Stimulated activated CD4-positive, alpha-beta T cell treated with anti-CD3 and anti-CD28 coated beads, Interleukin-2, amount 100 ng/mL, for 24 hours (primary cell): ENCODE measurements at places on chromosomes 5 and 9.

DNA sequence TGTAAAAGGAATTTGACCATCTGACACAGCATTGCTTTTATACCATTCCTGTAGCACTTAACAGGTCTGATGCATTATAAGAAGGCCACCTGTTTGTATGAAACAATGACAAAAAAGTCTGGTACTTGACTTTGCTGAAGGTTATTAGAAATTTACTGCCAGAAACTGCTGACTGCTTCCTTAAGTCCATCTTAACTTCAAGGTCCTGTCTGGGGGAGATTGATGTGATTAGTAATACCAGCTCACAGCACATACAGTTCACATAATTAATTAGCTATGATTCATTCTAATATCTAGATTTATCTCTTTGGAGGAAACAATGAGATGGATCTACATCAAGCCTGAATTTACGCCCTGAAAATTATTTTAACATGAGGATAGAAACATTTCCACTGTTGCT, 49.6 kb upstream of the TEK start:
- no peak for DNase-seq

GRCh38 chr9:111895996-111896941, at the start of gene UGCG:
Gene UGCG (plus strand): TSS chr9:111896814. CDS start chr9:111897216, 402 bp downstream.
- DNase-seq: peak; percentile 86

GRCh38 chr9:136675477-136676296, 11.6 kb downstream of the AGPAT2 start:
- DNase-seq: no peak

- no peak for DNase-seq
These were observed 16.4 kb downstream of the SMIM3 start for GRCh38 chr5:150794927-150795326.

GRCh38 chr5:56561455-56561854, 253.9 kb upstream of the MAP3K1 start:
- no peak for DNase-seq

DNA sequence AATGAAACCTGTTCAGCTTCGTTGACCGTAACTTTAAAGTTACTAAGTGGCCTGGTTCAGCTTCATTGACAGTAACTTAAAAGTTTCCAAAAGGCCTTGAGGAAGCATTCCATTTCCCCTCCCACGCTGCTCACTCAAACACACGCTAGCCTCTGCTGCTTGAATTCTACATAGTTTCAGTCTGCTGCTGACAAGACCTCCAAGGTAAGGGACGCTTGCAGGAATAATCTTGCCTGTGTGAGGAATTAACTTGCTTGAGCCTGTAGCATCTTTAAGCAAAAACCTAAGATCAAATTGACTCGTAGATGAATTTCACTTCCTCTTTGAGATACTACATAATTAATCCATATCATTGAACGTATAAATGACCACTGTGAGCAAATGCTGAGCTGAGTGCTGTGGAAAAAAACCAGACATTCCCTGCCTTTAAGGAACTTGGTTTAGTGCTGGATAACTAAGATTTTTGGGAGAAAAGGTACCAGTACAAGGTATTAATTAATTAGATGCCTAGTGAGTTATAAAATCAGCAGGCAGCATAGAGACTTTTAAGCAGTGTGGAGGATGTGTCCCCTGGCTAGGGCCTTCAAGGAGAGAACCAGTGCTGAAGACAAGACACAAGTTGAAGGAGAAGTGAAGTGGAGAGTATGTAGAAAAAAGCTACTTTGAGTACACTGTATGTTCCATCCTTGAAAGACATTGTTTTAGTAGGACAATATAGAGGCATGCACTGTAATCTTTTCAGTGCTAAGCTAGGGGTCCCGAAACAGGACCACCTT, 39.2 kb downstream of the GRAMD2B start:
- no peak for DNase-seq

DNA sequence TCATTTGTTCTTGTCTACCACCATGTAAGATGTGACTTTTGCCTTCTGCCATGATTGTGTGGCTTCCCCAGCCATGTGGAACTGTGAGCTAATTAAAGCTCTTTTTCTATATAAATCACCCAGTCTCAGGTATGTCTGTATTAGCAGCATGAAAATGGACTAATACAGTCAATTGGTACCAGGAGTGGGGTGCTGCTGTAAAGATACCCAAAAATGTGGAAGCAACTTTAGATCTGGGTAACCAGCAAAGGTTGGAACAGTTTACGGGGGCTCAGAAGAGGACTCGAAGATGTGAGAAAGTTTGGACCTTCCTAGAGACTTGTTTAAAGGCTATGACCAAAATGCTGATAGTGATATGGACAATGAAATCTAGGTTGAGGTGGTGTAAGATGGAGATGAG, 488.9 kb downstream of the ISL1 start:
- DNase-seq: no peak

- DNase-seq: no peak
These were observed at the start of gene CARD6 for GRCh38 chr5:40841068-40841805. Gene CARD6 (plus strand): TSS chr5:40841367. CDS start chr5:40841383, 16 bp downstream.

- no peak for DNase-seq
These were observed 30.0 kb upstream of the STOM start for GRCh38 chr9:121399883-121400607.

- no peak for DNase-seq
These were observed 89.5 kb downstream of the TSSK1B start for GRCh38 chr5:113344973-113345940.

- DNase-seq: no peak
These were observed 162.1 kb downstream of the CCDC192 start for GRCh38 chr5:127865273-127865672.

- no peak for DNase-seq
These were observed 379.8 kb downstream of the TRIM36 start for GRCh38 chr5:114789773-114790402.

DNA sequence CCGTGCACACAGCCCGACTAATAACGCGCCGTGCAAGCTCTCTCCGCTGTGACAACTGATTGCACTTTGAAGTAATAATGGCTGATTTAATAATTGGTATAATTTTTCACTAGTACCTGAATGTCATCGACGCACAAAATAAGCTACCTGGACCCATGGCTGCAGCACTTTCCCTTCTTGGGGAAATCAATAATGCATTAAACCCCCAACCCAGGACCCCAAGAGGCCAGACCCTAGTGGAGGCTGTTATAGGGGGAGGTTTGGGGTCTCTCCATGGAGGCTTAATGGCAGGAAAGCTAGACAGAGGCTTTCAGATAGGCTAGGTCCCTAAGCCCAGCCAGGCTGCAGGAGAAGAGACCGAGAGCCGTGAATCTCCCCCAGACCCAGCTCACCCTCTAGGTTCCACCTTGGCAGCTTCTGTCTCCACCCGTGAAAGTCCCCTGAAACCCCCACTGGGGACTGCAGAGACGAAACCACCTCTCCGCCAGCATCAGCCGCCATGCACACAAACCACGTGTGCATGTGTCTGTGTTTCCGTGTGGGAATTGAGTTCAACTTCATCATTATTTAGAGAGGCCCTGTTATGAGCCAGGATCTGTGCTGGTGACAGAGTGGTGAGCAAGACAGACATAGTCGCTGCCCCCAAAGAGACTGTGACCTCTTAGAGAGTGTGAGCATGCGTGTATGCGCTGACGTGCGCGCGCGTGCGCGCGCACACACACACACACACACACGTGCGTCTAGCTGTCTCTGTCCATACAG, 168.6 kb upstream of the MVB12B start:
- DNase-seq: no peak

- no peak for DNase-seq
These were observed 87.5 kb upstream of the PRRC1 start for GRCh38 chr5:127429928-127430327.

DNA sequence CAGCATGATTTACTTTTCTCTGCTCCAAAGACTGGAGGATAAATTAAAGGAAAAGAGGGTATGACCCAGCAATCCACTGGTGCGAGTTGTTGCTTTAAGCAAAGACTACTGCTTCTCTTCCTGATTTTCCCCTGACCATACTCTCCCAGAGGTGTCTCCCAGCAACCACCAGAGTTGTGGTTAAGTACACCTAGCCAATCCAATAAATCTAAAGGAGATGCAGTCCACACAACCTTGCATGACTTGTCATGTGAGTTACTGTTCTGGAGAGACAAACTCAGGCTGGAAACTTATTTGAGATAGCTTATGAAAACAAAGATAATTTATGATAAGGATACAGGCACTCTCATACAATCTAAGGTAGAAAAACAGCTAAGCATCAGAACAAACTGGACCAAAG, 11.9 kb downstream of the TMC1 start:
- no peak for DNase-seq
